ENCODE measurements at places on chromosomes 1 and 21.

DNA sequence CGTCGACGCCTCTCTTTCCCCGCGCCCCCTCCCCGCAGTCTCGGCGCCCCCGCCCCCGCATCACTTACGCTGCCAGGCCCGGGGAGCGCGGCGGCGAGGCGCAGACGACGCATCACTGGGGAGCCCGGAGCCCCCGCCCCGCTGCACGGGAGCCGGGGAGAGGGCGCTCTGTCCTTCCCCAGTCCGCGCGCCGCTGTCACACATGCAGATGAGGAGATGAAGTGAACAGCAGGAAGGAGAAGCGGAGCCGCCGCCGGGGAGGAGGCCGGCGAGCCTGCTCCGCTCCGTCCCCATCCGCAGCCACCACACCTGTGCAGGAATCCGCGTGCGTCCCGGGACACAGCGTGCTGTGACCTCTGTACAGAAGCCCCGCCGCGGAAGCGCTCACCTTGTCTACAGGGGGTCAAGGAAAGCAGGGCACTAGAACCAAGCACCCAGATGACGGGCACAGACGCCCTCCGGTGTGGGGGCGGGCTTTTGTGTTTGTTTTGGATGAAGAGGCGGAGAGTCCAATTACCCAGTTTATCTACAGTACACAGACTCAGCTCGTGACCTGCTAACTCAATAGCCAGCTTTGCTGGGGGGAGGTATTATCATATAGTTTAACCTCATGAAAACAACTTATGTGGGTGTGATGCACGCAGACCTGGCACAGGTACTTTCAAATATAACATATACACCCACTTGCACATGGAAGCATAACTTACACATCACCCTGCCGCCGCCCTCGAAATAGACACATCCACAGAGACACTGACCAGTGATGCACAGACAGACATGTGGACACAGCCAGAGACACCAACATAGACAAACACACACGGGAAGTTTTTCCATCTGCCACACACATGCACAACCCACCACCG is 12.4 kb downstream of the KLHDC8A start:
- DNase-seq = peak; percentile 39

- DNase-seq = no peak
Measured at GRCh38 chr1:211843507-211844298, 13.1 kb upstream of the LPGAT1 start.

DNA sequence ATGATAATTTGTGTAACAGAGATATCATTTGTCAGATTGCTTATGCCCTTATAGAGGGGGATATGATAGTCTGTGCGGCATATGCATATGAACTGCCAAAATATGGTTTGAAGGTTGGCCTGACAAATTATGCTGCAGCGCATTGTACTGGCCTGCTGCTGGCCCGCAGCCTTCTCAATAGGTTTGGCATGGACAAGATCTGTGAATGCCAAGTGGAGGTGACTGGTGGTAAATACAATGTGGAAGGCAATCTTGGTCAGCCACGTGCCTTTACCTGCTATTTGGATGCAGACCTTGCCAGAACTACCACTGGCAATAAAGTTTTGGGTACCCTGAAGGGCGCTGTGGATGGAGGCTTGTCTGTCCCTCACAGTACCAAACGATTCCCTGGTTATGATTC is 82.4 kb downstream of the ZMYM4 start:
- no peak for DNase-seq

DNA sequence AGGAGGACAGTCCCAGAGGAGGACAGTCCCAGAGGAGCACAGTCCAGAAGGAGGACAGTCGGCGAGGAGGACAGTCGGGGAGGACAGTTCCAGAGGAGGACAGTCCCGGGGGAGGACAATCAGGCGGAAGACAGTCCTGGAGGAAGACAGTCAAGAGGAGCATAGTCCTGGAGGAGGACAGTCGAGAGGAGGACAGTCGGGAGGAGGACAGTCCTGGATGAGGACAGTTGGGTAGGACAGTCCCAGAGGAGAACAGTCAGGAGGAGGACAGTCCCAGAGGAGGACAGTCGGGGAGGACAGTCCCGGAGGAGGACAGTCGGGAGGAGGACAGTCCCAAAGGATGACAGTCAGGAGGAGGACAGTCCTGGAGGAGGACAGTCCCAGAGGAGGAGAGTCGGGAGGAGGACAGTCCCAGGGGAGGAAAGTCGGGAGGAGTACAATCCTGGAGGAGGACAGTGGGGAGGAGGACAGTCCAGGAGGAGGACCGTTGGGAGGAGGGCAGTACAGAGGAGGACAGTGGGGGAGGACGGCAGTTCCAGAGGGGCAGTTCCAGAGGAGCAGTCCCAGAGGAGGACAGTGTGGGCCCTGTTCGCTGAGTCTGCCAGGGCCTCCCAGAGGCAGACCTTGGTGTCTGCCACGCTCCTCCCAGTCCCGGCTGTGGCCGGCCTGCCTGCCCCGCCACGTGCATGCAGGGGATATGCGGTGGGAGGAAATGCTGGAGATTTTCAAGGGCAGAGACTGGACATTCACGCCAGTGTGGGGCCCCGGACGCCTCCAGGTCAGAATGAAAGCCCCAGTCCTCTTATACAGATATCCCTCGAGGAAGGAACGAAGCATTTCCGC is 183.8 kb upstream of the ARHGEF16 start:
- no peak for DNase-seq

DNA sequence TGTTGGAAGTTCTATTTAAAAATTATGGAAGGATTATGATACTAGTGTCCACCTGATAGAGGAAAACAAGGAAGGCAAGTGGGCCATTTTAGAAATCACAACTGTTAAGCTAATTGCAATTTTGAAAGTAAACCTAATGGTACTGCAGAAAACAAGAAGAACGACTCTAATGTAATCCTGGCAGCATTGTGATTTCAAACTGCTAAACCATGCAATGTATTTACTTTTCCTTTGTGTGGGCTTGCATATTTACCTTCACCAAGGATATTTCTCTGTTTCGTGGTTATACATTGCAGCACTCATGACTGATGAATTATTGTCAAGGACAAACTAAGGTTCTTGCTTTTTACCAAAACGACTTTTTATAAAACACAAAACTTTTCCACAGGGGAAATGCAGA is 88.1 kb downstream of the TM2D1 start:
- no peak for DNase-seq

- no peak for DNase-seq
Measured at GRCh38 chr1:16134066-16134801, 21.6 kb downstream of the EPHA2 start.

DNA sequence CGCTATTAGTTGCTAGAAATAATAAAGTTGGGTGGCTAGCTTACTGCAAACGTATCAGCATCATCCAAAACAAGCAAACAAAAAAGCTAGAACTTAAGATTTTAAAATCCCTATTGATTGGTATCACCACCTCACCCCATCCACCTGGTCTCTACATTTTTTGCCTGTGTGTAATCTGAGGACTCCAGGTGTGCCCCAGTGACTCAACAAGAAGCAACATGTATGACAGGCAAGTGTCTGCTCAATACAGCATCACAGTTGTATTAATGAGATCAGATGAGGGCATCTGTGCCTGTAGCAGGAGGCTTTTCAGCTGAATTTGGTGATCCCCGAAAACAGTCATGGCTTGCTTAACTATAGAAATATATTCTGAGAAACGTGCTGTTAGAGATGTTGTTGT is 14.6 kb upstream of the PAPPA2 start:
- no peak for DNase-seq

GRCh38 chr1:153796786-153797659 is 21.8 kb downstream of the SLC27A3 start:
- peak; percentile 87 for DNase-seq

DNA sequence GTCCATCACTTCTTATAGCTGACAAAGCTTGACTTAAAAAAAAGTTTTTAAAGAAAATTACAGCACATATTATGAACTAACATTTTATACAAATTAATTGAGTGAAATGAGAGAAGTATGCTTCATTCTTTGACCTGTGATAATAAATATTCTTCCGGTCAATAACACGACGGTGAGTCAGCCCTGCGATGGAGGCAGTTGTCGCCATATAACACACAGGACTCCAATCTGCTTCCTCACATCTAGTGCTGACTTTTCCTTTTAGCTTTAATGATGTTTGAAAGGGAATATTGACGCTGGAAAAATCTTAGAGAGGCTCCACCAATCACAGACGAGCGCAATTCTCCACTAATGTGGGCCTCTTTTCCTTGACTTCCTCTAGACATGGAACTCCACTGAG is 166.9 kb upstream of the C1orf21 start:
- DNase-seq = no peak

GRCh38 chr1:234102583-234102982 is 198.1 kb downstream of the SLC35F3 start:
- no peak for DNase-seq

DNA sequence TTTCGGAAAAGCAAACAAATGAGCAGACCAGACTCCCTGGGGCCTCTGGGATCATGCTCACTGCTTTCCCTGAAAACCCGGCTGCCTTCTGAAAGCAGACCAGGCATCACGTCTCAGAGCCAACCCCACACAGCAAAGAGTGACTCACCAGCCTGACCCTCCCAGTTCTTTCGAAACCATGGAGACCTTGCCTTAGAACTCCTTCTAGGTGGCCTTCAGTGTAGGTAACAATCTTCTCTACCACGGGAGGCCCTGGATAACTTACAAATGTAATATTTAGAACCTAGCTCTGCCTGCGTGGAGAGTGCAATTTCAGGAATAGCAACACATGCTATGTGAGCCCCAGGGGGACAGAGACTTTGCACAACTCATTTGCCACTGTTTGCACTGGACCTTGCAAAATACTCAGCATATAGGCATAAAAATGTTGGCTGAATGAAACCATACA is 105.2 kb downstream of the SUSD4 start:
- no peak for DNase-seq

GRCh38 chr1:21271550-21271949 is 18.7 kb downstream of the ECE1 start:
- DNase-seq = no peak

DNA sequence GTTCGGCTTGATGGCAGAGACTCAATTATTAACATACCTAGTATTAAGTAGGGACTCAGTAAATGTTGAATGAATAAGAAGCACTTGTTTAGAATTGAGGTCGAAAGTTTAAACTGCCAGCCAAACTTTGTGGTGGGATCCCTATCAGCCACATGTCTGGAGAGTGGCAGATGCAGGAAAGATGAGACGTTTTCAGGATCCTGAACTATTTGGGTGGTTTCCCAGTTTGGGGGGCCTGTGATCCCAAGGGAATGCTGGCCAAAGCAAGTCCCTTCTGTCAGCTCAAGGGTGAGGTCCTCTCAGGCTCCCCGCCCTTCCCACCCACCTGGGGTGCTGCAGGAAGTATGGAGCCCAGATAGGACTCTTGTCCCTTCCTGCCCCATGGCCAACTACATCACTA is 38.6 kb downstream of the KCNC4 start:
- no peak for DNase-seq

DNA sequence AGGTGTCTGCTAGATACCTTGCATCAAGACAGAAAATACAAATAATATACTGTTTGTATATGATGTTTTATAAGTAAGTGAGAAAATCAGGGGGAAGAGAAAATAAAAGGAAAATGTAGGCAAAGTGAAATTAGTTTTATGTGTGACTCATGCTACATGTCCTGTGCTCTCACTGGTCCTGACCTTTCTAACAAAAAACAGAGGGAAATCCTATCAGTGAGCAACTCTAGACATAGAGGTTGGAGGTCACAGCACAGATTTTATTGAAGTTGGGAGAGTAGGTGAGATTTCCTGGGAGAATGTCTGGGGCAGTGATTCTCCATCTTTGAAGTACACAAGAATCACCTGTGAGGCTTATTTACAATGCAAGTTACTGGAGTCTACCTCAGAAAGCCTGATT is 9.5 kb downstream of the SCCPDH start:
- no peak for DNase-seq

DNA sequence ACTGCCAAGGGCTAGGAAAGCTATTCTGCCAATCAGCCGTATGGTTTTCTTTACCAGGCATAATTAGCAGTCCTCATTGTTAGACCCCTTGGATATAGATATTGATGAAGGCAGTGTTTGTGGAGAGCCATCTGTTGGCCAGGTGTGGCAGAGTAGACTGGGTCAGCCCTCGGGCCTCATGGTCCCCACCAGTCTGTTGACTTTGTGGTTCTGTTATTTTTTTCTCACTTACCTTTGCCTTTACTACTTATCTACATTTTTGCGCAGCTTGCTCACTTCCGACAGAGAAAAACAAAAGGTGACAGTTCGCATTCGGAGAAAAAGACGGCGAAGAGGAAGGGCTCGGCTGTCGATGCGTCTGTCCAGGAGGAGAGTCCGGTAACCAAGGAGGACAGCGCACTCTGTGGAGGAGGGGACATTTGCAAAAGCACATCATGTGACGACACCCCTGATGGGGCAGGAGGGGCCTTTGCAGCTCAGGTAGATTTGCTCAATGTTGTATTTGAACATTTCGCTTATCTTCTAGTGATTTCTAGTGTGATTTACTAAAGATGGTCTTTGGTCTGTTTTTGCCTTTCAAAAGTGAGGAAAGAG is 2.3 kb downstream of the PCNT start:
- no peak for DNase-seq

- no peak for DNase-seq
Measured at GRCh38 chr1:44585315-44585920, 88.9 kb downstream of the TMEM53 start.

DNA sequence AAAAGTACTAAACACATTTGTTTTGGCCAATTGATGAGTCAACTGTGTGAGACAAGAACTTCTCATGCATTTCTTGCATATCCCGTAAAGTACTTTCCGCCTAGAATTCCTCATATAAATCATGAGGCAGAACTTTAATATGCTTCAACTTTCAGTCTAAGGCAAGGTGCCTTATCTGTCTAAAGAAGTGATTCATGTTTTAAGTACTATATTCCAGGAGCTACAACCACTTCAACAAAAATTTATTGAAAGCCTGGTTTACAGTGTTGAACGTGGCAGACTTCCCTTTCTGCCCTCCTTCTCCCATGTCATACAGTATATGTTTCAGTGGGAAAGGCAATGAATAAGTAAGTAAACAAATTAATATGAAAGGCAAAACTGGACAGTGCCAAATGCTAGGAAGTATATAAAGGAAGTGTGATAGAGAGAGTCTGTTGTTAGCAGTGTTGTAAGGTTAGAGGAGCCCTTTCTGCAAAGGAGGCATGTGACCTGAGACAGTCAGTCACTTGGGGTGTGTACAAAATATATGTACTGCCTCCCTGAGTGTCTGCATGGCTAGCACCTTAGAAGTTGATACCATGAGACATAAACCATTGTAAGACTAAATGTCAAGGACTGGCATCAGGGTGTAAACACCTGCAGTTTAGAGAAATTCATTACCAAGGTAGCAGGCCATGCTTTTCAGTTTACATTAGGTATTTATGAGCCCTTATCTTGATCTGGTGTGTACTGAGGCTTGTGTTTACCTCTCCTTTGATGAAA is 362.2 kb downstream of the SRGAP2C start:
- DNase-seq = no peak

- no peak for DNase-seq
Measured at GRCh38 chr1:49651136-49651535, 372.6 kb downstream of the AGBL4 start.

GRCh38 chr1:76238094-76238628 is 163.6 kb downstream of the ST6GALNAC3 start:
- DNase-seq = no peak

DNA sequence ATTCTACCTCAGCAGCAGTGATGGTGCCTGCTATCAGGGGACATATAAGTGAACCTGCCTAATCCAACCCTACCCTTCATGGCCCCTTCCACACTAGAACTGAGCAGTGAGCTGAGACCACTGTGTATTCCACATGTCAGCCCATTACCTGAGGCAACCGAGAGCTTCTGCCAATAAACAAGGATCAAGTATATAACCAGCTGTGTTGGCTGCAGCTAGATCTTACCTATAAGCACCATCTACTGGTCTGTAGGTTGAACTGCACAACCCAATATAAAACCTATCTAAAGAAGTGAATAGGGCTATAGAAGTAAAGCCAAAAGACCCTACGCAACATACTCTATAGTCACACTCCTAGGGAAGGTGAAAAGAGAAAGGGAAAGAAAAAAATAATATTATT is 376.9 kb downstream of the HHIPL2 start:
- DNase-seq = no peak

Measured in activated CD4-positive, alpha-beta T cell treated with anti-CD3 and anti-CD28 coated beads, Interleukin-2, amount 50 U/mL, for 1 hour (primary cell).